ENCODE measurements at places on chromosomes 12 and 14.

GRCh38 chr12:110860833-110861296 lies 14.1 kb downstream of the CCDC63 start:
- no peak for DNase-seq

GRCh38 chr14:101964297-101965180 lies at the start of gene DYNC1H1:
DYNC1H1 (plus strand) TSS chr14:101964573; CDS start chr14:101964692, 119 bp downstream.
- no peak for DNase-seq

GRCh38 chr12:120687578-120688289 lies 785 bp downstream of the MLEC start:
- no peak for DNase-seq

- no peak for DNase-seq
Observed at GRCh38 chr12:106780010-106780631, 5.6 kb downstream of the RIC8B start.

GRCh38 chr12:102570256-102570655 lies 89.9 kb upstream of the IGF1 start:
- DNase-seq = no peak

GRCh38 chr14:98242903-98243302 lies 1029.1 kb downstream of the BCL11B start:
- no peak for DNase-seq

Measured in cortex of kidney (tissue), 1 donor.